Fibroblast of skin of abdomen (primary cell): ENCODE measurements at places on chromosomes 7 and 10.

DNA sequence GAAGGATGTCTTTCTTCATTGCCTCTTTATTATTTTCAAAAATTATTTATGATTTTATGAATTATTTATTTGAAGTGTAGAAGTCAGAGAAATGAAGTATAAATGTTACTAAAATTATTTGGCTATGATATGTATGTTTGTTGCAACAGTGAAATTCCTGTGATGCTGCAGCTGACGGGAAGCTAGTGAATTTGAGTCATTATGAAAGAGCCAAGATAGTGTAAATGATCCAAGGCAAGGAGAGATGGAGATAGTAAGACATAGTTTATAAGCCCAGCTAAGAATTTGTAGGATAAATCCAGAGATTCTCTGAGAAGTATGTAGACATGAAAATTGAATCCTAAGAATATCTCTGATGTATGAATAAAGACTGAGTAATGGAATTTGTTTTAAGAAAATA lies 30.8 kb downstream of the CASD1 start:
- no peak for DNase-seq

DNA sequence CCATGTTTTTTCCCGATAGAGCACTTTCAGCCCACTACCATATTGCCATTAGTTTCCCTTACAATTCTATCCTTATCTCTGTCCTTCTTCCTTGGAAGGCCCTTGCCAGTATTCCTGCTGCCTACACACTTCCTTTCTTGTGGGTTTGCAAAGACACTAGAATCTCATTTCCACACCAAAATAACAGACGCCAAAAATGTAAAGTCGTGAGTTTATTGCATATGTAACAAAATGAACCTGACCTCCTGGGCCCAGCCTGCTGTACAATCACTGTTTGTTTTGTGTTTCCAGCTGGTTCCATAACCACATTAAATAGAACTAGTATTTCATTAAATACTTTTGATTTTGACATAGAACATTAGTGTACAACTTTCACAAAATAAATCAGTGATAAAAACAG lies 116.7 kb downstream of the SMURF1 start:
- DNase-seq, result peak; percentile 13

DNA sequence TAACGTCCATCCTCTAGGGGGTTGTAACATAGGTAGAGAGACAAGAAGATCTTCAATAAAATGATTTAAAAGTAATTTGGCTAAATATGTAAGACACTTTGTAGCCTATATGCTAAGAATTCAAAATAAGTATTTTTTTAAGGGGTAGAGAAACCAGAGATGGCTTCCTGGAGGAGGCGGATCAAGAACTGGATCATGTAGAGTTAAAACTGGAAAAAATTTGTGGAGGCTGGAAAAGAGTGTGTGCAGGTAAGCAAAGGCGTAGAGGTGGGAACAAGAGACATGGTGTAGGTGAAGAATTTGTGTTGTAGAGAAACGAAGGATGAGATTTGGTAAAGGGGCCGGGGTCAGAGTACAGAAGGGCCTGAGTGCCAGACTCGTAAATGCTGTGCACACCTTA lies 172.6 kb downstream of the TMEM178B start:
- DNase-seq, result no peak

DNA sequence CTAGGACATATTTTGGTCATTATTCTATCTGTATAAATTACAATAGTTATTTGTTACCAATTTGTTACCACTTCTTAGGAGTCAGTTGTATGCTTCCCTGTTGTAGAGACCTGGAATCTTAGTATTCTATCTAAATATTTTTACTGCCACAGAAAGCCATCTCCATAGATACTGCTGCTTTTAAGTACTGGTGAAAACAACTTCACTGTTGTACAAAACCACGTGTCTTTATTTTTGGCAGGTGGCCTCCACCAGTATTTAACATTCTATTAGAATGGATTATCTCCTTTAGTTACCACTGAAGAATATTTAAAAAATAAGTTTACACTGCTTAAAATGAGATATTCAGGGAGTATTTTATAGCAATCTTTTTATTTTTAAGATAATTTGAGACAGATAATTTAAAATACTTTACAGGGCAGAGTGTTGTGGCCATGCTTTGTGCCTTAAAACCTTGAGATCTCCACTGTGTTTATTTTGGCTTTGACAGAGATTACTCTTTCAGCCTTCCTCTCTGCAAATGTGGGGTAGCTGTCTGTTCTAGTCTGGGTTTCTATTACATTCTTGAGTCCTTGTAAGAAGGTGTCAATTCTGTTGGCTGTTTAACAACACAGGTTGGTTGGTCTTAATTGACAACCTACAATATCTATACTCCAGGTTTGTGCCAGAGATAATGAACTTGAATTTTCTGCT lies 185.6 kb downstream of the LRRC4 start:
- DNase-seq, result no peak

- peak; percentile 49 for DNase-seq
Measured at GRCh38 chr10:86671985-86672710, 3.8 kb downstream of the LDB3 start.

GRCh38 chr7:14630048-14630447 lies 272.5 kb downstream of the DGKB start:
- DNase-seq, result no peak

DNA sequence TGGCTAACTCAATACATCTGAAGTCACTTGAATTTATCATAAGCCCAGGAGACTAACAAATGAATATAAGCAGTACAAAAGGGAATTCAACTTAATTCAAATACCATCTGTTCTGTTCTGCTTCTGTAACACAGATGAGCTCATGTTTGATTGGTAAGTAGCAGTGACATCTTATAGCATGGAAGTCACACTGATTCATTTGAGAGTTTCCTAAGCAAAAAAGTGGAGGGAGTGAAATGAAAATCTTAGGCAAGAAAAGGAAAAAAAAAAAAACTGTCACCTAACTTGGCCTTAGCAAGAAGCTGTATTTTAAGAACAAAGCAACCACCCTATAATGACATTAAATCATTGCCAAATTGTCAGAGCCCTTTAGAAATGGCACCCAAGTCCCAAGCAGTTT lies 49.5 kb downstream of the SMURF1 start:
- no peak for DNase-seq

- DNase-seq, result no peak
Measured at GRCh38 chr7:107076781-107077698, 32.5 kb downstream of the PRKAR2B start.

DNA sequence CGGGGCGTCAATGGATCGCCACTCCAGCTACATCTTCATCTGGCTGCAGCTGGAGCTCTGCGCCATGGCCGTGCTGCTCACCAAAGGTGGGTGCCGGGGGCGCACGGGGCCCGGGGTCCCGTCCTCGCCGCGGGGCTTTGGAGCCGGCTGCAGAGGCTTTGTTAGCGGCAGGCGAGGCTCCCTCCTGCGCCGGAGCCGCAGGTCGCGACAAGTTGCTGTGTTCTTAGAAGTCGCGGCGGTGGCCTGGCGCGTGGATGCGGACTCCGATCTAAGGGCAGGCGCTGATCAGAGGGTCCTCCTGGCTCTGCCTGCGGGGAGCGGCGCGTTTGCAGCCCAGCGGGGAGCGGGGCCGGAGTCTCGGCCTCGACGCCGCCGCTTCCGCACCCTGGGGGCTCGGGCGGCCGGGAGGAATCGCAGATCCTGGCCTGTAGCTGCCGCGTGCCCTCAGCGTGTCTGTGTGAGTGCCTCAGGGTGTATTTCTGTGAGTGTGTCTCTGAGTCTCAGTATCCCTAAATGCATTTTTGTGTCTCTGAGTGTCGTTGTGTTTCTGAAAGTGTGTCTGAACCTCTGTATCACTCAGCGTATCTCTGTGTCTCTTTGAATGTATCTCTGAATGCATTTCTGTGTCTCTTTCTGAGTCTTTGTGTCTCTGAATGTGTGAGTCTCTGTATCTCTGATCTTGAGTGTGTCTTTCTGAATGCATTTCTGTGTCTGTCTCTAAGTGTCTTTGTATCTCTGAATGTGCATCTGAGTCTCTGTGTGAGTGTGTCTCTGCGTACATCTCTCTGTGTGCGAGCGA lies 766 bp downstream of the BAMBI start:
- DNase-seq, result no peak

DNA sequence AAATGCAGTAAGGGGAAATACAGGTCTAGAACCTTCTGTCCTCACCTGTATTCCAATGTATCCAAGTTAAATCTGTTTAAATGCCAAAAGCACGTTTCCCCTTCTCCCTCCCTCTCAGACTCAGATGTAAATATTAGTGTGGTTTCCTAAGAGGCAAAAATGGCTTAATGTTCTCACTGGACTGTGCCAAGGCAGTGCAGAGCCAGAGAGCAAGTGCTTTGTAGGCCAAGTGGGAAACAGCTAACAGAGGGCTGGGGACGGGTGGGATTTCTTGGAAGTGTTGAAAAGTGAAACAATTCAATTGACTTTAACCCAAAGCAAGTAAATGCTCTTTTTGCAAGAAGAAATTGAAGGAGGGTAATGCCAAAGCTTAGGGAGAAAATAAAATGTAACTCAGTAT lies 103.1 kb downstream of the GSAP start:
- no peak for DNase-seq

- DNase-seq, result no peak
Measured at GRCh38 chr7:81120803-81121202, 202.0 kb upstream of the SEMA3C start.

- no peak for DNase-seq
Measured at GRCh38 chr7:96640054-96640453, 69.6 kb downstream of the SEM1 start.
